ENCODE measurements at places on chromosomes 7 and 10.

GRCh38 chr10:74431816-74432215 is 280.8 kb downstream of the ADK start:
- no peak for DNase-seq

GRCh38 chr10:13483951-13484350 is 44.9 kb downstream of the BEND7 start:
- no peak for DNase-seq

DNA sequence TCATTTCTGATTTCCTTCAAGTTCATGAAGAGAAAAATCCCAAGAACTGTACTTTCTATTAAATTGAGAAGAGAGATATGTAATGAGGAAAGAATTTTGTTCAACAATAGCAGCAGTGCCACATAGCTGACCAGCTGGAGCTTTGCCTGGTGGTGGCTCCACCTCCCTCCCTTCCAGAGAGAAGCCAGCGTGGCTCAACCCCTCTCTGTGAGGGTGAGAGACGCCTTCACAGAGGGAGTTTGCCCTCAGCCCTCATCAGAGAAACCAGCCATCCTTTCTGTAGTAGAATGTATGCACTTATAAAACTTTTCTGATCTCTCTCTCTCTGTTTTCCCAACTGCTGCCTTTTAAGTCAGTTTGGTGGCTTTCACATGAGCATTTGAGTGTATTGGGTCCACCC is 20.5 kb upstream of the COL1A2 start:
- DNase-seq: peak; percentile 78

DNA sequence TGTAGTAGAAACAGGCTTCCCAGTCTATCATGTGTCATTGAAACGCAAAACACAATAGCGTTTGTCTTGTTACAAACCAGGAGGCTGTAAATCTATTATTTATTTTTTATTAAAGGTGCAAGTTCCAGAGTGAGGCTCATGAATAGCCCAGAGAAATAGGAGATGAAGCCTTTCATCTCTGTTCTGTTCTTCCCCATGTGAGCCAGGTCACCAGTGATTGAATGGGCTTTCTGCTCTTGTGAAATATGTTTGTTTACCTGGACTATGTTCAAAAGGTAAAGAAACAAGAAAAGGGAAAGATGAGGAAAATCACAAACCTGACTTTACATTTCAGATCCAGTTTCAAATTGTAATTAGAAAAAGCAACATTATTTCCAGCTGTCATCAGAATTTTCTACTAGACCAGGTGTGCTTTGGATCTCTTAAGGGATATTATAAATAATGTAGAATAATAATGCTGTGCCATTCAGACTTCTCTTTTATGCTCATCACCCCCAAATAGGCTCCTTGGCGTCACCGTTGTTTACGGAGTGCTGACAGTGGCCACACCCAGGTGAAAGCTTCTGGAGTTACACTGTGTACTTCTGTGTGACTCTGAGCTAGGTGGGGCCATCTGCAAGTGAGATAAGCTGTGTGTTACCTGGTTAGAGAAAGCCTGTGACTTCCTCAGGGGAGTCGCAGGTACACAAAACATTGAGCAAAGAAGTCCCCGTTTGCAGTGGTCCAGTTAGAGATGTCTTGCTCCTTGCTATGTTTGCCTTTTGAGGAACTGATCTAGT is 274.9 kb downstream of the SDK1 start:
- no peak for DNase-seq

- no peak for DNase-seq
Measured at GRCh38 chr7:42790196-42790595, 121.7 kb downstream of the C7orf25 start.

DNA sequence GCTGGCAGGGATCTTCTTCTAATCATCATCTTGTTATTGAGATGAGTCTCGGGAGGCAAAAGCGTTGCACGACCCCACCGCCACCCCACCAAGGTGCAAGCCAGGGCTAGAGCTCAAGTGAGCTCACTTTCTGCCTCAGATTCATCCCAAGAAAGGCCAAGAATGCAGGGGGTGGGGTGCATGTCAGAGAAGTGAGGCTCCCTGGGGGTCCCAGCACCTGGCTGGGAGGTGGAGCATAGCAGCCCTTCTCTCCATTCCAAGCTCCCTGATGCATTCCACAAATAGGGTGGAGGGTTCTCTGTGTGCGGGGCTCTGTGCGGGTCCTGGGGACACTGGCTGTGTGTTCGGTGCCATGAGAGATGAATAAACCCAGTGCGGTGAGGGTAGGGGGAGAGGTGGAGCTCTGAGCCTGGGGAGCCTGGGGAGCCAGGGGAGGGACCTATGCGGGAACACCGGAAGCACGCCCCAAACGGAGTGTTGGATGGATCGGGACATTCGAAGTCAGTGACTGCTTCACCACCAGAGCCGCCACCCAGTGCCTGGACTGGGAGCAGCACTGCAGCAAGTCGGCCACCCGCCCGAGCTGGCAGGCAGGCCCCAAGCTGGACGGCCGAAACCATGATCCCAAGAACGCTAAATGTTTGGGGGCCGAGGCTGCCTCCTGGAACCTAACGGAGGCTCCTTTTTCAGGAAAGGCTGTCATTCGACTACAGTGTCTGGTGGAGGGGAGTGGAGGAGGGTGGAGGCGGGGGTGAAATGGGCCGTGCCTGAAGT is 17.9 kb upstream of the HMX3 start:
- DNase-seq: no peak

DNA sequence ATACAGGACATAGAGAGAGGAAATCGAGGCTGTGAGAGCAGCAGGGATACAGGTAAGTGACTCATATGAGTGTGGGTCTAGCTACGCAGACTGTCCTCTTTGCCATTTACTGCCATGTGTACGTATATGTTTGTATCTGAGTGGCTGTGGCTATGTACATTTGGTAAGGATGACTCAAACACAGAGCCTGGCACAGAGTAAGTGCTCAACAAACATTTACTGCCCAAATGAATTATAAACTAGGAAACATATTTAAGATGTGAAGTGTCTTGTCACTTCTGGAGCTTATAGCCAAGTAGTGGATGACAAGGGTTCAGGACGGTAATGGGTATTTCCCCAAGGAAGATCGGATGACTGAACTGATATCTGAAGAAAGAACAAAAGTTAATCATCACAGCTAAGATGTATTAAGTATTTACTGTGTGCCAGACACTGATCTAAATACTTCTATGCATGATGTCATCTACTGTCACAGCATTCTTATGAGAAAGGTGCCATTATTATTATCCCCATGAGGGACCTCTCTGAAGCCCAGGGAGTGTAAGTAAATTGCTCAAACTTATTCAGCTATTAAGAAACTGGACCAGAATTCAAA is 6.0 kb downstream of the MRPL43 start:
- no peak for DNase-seq

DNA sequence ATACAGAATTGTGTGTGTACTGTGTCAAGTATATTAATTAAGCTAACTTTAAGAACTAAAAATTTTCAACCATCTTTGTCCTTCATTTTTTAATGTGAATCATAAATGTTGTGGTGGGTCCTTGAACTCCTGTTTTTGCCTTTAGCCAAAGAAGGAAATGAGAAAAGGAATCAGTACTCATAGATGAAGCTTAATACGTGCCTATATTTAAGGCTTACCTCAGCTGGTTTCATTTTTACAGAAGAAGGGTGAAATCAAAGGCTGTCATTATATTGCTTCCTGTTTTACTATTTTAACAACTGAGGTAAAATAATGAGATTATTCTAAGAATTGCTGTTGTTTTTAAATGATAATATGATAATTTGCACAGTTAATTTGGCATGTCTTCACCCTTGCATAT is 6.3 kb upstream of the SNX13 start:
- no peak for DNase-seq

- no peak for DNase-seq
Measured at GRCh38 chr7:31093282-31093681, 41.2 kb downstream of the ADCYAP1R1 start.

Data from NCI-H82 (cell line).